Endodermal cell (in vitro differentiated cells): ENCODE measurements at places on chromosomes 4 and X. TPM values are rescaled to one million over a fixed set of nuclear protein-coding genes. Genes with fewer than 3 reads are reported as not detected.
A peak's percentile ranks its signal among the peaks of the same experiment; 100 is the strongest.

DNA sequence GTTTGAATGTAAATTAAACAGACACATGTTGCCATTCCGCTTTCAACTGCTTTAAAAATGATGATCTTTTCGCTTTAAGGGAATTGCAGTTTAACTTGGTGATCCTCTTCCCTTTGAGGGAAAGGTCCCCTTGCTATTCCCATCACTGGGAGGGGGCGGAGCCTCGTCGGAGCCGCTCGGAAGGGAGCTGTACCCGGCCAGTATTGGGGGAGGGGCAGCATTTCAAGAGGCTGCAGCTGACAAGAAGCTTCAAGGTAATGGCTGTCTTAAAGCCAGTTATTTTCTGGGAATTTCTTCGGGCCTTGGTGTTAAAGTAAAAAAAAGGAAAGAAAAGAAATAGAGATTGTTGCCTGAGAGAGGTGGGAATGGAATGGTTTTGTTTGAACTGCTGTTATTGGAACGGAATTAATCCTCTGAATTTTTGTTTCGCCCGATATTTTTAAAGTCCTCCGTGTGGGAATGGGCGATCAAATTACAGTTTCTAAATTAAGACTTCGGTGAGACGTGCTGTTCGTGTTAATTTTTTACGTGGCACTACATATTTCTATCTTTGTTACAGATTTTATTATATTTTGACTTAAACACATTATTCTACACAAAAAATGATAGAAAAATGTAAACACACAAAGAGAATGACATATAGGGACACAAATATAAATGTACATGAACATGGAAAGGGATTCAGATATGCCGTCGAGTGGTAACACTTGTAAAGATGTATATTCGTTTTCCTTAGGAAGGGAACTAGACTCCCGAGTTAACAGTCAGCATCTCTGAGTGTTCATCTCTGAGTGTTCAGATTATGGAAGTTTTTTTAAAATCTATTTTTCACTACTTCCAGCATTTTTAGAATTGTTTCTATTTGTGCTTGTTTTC, 9.2 kb downstream of the PWWP3B start:
- peak; percentile 86 for DNase-seq

DNA sequence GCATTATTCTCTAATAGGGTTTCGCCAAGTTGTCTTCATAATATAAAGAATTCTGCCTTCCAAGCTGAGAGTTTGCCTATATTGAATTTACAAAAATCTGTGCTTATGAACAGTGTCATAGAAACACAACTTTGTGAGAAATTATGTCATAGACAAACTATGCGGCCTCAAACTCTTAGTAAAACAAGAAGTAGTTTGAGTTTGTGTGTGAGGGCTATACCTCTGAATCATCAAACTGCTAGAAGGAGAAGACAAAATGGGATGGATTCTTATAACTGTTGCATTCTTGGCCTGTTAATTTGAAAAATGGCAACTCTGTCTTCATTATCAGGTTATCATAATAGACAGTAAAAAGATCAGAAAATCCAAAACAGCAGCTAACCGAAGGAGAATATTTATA, 46.1 kb upstream of the NAP1L5 start:
- no peak for DNase-seq

DNA sequence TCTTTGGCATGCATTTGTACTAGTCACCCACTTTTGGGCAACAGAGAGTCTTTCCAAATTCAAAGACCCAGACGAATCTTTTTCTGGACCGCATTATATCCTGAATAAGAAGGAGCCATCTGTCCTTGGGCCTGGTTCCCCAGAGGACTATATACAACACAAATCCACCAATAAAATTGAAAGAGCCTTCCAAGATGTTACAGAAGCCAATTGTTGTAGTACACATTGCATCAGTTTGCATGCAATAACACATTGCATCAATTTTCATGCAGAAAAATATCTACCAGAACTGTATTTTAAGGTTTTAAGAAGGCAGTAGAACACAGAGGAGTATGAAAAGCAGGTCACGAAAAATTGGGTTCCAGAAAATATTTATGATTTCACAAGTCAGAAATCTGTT, 203.2 kb downstream of the HTR2C start:
- no peak for DNase-seq

DNA sequence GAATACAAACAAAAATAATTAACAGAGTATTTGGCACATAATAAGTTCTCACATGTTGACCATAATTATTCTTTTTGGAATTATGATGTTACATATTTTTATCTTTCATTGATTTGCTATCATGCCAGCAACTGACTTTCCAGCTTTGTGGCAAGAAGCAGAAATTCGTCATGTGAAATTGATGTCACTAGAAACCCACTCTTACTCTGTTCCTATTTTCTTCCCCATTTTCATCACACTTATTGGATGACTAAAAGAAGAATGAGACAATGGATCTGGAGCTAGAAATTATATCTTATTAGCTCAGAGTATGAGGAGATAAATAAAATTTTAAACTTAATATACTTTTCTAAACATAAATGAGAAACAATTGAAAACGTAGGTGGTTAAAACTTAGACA, 31.9 kb downstream of the EGF start:
- no peak for DNase-seq

DNA sequence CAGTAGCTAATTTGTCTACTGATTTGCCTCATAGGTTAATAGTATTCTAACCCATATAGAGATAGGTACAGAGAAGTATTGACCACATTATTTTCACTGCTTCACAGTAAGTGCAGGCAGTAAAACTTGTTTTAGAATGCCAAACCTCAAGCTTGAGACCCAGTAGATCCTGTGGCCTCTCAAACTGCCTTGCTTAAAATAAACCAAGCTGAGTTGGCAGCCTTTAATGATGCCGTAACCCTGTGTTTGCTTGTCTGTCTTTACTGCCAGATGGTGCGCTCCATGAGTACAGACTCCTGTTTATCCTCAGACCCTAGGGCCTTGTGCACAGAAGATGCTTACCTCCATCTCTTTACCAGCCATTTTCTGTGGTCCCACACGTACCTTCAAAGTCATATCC, 50.8 kb downstream of the ANXA3 start:
- DNase-seq: no peak

- DNase-seq: no peak
Measured at GRCh38 chr4:2806390-2807355, 13.8 kb downstream of the SH3BP2 start.

- peak; percentile 3 for DNase-seq
Measured at GRCh38 chr4:169109035-169109675, 99.1 kb upstream of the CBR4 start.

GPR119 gene
- not detected in 3 replicates for total RNA-seq

AREG gene
- 1.3 and 2.3 TPM in 2 replicates for total RNA-seq

DACH2 gene
- 0.87 to 2.2 TPM (median 2.1 TPM) in 3 replicates for total RNA-seq
